ENCODE measurements at places on chromosomes 7 and 10.

- DNase-seq: no peak
Observed at GRCh38 chr7:142927085-142927745, 6.3 kb downstream of the TRPV5 start.

GRCh38 chr10:86979977-86980448 lies 11.7 kb downstream of the ADIRF start:
- DNase-seq: no peak

- no peak for DNase-seq
Observed at GRCh38 chr10:73018632-73019031, 64.0 kb upstream of the PLA2G12B start.

GRCh38 chr10:86661161-86662025 lies 6.9 kb upstream of the LDB3 start:
- no peak for DNase-seq

DNA sequence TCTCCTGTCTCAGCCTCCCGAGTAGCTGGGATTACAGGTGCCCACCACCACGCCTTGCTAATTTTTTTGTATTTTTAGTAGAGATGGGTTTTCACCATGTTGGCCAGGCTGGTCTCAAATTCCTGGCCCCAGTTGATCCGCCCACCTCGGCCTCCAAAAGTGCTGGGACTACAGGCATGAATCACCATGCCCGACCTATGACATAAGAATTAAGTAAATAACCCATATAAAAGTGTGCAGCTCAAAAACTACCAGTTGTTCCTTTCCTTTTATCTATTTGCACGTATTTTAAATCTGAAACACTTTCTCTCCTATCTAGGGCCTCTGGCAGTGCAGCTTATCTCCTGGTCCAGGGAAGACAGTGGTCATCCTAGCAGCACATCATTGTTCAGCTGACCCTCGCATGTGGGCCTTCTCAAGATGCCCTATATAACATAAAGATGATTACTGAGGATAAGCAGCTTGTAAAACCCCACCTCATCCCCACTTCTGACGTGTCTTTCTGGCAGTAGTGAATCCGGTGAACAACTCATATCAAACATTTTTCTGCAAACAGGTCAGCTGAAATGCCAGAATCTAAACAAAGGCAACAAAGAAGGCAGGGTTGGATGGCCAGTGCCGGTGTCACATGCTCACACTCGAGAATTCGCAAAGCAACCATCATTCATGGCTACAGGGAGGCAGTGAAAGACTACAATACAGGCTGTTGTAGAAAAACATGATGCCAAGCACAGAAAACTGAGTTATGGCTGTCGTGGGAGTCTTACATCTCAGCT lies 36.0 kb upstream of the KCNIP2 start:
- no peak for DNase-seq

DNA sequence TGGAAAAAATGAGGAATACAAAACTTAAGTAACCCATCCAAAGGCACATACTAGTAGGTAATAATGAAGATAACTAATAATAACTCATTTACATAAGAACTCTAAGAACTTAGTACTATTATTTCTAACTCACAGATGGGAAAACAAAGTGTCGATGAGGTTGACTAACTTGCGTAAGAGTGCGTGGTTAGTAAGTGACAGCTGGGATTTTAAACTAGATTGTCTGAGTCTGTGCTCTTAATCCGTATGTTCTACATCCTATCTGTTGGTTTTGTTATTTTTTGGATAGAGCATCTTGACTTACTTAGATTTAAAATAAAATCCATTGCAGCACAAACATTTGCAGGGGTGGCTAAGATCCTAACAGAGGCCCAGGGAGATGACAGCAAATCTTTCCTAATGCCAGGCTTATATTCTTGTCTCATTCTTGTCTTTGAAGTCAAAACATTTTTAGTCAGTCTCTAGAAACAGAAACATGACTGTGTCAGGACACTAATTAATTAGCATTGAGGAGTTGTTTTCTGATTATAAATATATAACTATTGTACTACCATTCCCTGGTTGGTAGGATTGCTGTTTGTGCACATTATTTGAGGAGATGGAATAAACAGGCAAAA lies 11.7 kb downstream of the RPA3 start:
- no peak for DNase-seq

- DNase-seq: no peak
Observed at GRCh38 chr7:144763291-144763690, 72.6 kb downstream of the TPK1 start.

GRCh38 chr7:109694149-109695071 lies 1124.7 kb downstream of the DNAJB9 start:
- DNase-seq: no peak

- DNase-seq: no peak
Observed at GRCh38 chr10:3924344-3924743, 139.3 kb upstream of the KLF6 start.

- peak; percentile 68 for DNase-seq
Observed at GRCh38 chr7:126700807-126701604, 551.7 kb downstream of the GRM8 start.
